ENCODE measurements at places on chromosomes 3 and 15. TPM values are rescaled to one million over a fixed set of nuclear protein-coding genes. Genes with fewer than 3 reads are reported as not detected.

TRIM42 gene
- polyA plus RNA-seq, result not detected

LRRC3B gene
- not detected for polyA plus RNA-seq

ACAD11 gene
- polyA plus RNA-seq, result 19.6 TPM

IDH2 gene
- 164 TPM for polyA plus RNA-seq

NPAP1 gene
- not detected for polyA plus RNA-seq

KCNMB2 gene
- not detected for polyA plus RNA-seq

PAQR5 gene
- polyA plus RNA-seq, result 2.1 TPM

GOLGA6L25 gene
- polyA plus RNA-seq, result not detected

CCRL2 gene
- polyA plus RNA-seq, result not detected

C3orf20 gene
- polyA plus RNA-seq, result not detected

ITIH3 gene
- polyA plus RNA-seq, result 1.7 TPM

PTPRG gene
- polyA plus RNA-seq, result 21.5 TPM

SCN11A gene
- polyA plus RNA-seq, result 0.02 TPM

FHIT gene
- not detected for polyA plus RNA-seq

FAM81A gene
- polyA plus RNA-seq, result not detected

CYP8B1 gene
- not detected for polyA plus RNA-seq

All from BJ (cell line).